ENCODE measurements at places on chromosomes 7 and 10.
A peak's percentile ranks its signal among the peaks of the same experiment; 100 is the strongest.

DNA sequence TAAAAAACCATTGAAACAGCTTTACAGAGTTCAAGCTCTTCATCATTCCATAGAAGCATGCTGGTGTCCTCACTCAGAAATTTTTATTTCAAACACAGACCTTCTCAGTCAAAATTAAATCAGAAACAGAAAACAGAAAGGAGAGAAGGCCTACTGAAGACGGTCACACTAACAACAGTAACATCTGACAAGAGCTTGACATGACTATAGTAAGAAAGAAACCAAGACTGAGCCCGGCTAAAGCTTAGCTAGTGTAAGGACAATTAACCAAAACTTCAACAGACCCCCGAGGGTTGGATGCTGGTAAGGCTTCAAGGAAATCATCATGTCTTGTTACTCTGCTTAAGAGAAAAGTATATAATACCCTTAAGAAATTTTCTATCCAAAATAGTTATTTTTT is 38.6 kb downstream of the MTPN start:
- DNase-seq, result peak; percentile 34

GRCh38 chr10:72375585-72375984 is 20.9 kb upstream of the DNAJB12 start:
- no peak for DNase-seq

DNA sequence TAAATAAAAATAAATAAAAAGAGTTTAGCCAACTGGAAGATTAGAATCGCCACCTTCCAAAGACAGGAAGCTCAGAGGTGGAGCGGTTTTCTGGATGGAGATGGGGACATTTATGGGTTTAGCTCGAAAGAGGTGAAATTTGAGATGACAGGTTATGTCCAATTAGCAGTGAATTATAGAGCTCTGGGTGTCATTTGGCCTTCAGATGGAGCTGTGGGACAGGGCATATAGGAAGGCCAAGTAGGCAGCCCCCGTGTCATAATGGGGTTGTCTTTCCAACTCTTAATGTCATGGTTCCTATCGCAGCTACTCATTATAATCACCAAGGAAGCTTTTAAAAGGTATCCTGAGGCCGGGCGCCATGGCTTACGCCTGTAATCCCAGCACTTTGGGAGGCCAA is 21.0 kb upstream of the EEPD1 start:
- no peak for DNase-seq

DNA sequence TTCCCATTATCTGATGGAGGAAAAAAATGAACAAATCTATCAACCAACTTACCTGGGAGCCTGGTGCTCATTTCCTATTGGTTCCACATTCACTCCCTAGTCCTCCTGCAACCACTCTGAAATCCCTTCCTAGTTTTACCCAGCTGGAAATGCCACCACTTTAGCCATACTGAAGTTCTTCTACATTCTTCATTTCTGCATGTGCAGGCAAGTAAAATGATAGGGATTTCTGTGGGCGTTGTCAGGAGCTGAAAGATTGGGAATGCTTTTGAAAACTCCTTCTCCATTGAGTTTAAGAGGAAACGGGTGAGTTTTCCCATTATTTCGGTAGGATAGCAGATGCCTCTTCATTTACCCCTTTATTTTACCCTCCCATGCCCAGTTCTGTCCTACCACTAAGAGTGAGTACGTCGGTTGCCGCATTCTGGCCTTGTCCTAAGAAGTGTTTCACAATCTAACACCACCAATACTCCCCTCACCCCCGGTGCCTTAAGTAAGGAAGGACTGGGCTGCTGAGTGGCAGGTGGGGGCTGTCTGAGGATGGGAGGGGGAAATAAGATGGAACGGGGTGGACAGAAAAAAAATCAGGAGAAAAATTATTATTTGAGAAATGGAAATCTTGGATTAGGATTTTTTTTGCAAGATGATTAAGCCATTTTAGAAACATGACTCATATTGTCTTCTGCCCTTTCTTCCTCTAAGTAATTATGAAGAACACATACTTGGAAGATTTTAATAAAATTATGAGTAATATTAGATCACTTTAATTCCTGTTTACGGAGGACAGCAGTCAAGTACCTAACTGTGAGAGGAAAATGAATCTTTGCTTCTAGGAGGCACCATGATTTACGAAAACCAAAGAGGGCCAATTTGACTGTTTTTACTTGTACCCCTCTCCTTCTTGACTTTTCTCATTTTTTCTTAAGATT is 13.2 kb upstream of the TAS2R60 start:
- no peak for DNase-seq

DNA sequence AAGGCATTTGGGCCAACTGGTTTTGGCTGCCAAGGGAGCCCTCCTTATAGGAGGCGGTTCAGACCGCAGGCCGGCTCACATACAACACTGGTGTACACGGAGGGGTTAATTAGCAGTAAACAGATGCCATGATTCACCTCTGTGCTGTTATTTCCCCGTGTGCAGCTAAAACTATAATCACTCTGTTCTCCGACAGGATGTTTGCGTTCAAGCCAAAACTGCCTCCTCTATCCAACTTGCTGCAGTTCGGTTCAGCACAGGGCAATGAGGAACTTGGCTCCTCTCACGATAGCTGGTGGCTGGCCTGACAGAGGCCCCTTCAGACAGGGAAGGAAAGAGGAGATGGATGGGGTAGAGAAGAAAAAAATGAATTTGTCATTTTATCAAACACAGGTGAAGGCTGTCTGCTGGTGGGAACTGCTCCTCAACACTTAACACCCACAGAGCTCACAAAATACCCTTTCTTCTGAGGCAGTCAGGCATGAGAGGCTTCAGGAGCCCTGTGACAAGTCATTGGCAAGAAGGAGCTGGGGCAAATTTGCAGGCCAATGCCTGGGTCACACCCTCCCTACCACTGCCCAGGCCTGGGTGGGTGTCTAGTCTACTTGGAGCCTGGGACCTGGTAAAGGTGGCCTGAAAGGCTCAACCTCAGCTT is 24.0 kb downstream of the KCNMA1 start:
- DNase-seq, result no peak

GRCh38 chr7:40297741-40298311 is 163.0 kb downstream of the SUGCT start:
- no peak for DNase-seq

GRCh38 chr10:91006752-91007346 is 86.0 kb upstream of the ANKRD1 start:
- DNase-seq, result peak; percentile 38

DNA sequence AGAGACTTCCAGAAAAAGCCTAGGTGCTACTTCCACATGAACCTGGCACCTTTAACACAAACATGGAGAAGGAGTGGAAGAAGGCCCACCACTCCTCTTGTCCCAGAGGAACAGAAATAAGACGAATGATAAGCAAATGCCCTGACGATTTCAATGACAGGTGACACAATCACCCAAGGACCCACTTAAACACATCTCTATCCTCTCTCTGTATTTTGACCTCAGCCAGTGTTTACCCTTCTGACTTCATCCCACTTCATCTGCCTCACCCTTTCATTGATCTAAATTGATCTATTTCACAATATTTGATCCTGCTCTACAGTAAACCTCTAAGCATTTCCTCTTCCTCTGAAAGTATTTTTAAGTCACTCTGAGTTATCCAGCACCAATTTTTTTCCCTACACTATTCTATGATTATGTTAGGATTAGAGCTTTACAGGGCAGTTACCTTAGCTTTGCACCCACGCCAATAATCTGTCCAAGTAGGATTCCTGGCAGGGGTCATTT is 9.1 kb downstream of the GOT1 start:
- DNase-seq, result no peak

DNA sequence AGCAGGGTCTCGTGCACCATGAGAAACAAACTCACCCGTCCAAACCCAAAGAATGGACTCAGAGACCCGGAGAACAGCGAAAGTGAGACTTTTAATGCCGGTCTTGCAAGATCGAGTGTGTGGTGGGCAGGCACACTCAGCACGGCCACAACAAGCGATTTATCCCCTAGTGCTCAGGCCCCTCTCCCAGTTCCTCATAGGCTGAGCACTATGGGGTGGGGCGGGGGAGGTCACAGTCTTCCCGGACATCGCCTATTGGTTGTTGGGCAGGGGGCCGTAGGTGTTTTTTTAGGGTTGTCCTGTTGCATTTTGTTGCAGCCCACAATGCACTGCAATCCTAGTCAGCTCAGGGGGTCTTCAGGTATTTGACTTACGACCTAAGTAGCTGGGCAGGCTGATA is 608.3 kb upstream of the FOXK1 start:
- no peak for DNase-seq

DNA sequence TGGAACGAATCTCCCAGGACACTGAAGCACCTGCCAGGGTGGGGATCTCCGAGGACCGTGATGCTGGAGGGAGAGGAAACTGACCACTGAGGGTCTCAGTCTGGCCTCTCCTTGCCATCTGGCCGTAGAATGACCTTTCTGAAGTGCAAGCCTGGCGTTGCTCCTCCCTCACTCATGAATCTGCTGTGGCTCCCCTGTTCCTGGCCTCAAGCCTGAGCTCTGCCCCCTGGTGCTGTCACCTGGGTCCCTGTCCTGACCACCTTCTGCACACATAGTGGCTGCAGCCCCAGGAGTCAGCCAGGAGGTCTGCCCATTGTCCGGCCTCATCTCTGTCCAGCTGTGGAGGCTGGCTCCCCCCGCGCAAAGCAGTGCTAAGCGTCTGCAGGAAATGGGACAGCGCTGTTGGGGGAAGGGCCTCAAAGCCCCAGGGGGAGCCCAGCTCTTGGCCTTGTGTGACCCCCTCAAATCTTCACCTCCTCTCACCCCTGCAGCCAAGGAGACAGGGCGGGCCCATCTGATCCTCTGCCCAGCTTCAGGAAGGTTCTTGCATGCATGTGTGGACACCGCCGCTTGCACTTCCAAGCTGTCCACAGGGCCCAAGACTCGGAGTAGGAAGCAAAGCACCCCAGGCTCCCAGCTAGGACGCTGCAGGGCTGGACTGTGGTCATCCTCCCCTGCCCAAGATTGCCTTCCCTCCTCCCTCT is 65.7 kb downstream of the MYL10 start:
- DNase-seq, result peak; percentile 2

DNA sequence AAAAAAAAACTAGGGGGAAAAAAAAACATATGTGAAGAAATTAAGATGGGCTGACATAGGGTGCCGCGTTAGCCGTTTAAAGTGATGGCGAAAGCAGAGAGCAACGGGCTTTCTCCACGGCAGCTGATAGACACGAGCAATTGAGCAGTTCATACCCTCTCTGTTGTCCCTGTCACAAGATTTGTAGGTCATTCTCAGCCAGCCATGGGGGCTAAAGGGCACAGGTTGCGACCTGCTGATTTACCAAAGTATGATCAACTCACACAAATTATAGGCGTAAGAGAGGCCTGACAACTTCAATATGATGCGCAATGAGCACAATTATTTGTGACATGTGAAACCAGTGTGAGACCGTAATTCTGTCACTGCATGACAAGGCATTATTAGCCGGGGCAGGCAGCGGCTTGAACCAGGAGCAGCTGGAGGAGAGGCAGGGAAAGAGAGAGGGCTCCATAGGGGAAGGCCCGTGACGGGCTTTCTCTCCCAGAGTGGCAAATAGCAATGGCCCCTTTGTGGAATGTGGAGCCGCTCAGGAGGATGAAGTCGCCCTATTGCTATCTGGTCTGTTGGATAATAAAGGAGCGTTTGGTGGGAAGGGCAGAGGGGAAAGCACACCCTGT is 195.1 kb upstream of the HABP2 start:
- no peak for DNase-seq

DNA sequence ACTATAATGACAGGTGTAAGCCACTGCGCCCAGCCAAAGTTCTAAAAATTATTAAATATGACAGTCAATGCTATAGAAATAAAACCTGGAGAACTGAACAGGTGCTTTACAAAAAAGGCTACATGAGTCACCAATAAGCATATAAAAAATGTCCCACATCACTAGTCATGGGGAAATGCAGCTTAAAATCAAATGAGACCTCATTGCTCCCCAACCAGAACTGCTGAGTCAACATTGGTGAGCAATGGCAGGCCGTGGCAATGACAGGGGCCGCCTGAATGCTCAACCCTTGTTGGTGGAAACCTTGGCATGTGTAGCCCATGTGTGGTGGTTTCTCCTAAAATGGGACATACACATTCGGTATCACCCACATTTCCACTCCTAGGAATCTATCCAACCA is 352.3 kb upstream of the KLF6 start:
- DNase-seq, result no peak

- DNase-seq, result no peak
Observed at GRCh38 chr10:86020134-86020533, 346.5 kb downstream of the GRID1 start.

GRCh38 chr10:78904196-78904595 is 164.6 kb upstream of the ZMIZ1 start:
- no peak for DNase-seq

GRCh38 chr10:60208676-60209269 is 180.9 kb downstream of the ANK3 start:
- no peak for DNase-seq

DNA sequence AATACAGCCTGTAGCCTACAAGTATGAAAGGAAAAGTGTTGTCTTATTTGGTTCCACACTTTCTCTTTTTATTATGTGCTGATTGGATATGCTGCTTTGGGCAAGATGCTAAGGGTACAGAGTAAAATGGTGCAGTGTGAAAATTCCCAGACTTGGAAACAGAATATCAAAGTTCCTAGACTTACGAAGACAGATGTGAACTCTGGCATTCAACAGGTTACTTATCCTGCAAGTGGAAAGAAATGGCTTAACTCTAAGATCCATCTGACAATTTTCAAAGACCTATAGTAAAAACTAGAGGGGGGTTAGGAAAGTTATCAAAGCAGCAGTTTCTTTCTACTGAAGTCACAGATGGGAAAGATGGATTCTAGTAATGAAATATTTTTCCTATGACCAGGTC is 24.1 kb downstream of the CUTC start:
- DNase-seq, result no peak

GRCh38 chr7:18425838-18426445 is 69.6 kb upstream of the HDAC9 start:
- DNase-seq, result no peak

- no peak for DNase-seq
Observed at GRCh38 chr10:26384600-26384999, 53.5 kb upstream of the APBB1IP start.

DNA sequence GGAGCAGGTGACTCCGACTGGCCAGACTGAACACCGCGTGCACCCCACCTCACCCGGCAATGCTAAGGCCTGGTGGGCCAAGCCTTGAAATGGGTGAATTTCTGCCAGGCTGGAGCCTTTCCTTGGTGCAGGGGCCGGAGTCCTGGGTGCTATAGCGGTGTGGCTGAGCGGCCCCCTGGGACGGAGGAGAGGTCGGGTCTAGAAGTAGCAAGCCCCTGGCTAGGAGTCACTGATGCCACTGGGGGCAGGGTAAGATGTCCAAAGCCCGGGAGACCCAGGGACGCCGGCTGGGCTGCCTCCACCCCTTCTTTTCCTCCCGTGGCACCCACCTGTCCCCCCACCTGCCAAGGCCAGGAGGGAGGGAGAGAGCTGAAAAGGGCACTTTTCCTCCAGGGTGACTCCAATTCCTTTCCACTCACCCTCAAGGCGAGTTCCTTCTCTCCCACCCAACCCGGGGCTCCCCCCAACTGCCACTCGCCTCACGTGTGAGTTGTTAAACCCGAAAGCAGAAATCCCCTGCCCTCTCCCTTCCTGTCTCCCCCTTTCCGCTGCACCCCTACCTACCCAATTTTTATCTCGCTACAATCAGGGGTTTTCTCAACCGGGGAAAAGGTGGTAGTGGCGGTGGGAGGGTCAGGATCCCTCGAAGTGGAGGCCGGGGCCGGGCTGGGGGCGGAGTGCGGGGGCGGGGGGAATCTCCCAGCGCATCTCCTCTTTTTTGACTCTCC is 6.0 kb upstream of the GATA3 start:
- DNase-seq, result no peak
